ENCODE measurements at places on chromosomes 7 and 10. TPM values are rescaled to one million over a fixed set of nuclear protein-coding genes. Genes with fewer than 3 reads are reported as not detected.

PON2 gene
- 163 TPM for total RNA-seq

HOXA6 gene
- total RNA-seq = 23.3 TPM

MSS51 gene
- total RNA-seq = 3.3 TPM

TFR2 gene
- total RNA-seq = not detected

JAKMIP3 gene
- total RNA-seq = 0.90 TPM

- DNase-seq = no peak
Measured at GRCh38 chr7:97495487-97495886, 236.4 kb upstream of the TAC1 start.

- DNase-seq = no peak
Measured at GRCh38 chr7:39154815-39155214, 177.1 kb downstream of the POU6F2 start.

- no peak for DNase-seq
Measured at GRCh38 chr7:81501220-81501619, 268.6 kb downstream of the HGF start.

- DNase-seq = no peak
Measured at GRCh38 chr7:92461027-92462003, 14.0 kb downstream of the GATAD1 start.

- no peak for DNase-seq
Measured at GRCh38 chr7:117772421-117772820, 100.8 kb downstream of the CTTNBP2 start.

DNA sequence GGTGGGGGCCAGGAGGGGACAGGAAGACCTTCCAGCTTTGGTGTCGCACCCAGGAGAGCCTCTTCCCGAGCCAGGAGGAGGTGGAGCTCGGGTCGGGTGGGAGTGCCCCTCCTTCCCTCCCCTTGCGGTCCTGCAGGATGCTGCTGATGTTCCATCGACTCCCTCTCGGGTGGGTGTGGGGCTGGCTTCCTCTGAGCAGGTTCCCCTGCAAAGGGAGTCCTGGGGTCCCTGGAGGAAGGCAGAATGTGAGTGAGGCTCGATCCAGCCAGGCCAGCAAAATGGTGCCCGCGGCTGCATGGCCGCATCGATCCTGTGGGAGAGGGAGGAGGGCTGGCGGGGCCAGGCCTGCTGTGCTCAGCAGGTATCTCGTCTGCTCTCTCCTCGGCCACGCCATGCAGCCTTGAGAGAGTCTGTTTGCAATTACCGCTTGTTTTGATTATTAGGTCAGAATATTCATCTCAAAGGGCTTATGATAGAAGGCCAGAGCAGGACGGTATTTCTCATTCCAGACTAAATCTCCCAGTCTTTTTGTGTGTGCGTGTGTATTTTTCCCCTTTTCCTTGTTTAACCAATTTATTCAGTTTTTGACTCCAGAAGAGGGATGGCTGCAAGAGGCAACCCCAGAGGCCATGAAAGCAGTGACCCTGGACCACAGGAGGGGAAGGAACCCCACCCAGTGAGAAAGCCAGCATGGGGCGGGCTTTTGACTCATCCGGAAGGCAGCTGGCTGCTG is 137.3 kb upstream of the ZMIZ1 start:
- DNase-seq = peak; percentile 75

DNA sequence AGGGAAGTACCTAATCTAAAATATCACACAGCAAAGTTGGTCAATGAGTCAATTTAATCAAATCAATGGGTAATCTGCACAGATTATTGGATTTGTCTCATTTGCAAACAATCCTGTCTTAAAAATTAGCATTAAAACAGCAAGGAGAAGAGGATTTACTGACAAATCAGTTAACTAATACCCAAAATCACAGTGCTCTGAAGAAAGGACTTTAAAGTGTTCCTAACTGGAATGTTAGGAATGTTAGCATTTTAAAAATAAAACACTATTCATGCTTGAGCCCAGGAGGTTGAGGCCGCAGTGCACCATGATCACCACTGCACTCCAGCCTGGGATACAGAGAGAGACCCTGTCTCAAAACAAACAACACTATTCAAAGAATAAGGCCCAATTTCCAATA is 83.1 kb downstream of the CHCHD3 start:
- DNase-seq = no peak

GRCh38 chr7:158128572-158128971 is 459.1 kb downstream of the PTPRN2 start:
- no peak for DNase-seq

DNA sequence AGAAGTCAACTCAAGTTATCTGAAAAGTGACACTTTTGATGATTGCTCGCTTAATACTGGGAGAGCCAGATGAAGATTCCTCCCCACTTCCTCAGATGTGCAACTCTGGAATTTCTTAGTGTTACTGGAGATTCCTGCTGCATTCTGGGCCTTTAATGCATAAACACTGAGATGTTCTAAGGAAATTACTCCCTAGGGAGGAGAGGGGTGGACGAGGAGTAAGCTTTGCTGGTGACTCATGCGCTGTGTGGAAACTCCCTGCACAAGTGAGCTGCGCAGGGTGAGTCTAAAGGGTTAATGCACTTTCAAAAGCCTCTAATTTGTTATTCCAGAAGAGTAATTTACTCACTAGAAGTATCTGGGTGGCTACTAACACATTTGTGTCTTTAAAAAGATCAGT is 46.3 kb downstream of the EGFR start:
- no peak for DNase-seq
